Activated B cell treated with CpG ODN at 0.5 μM for 24 hours (primary cell): ENCODE measurements at places on chromosomes 4 and X.
A peak's percentile ranks its signal among the peaks of the same experiment; 100 is the strongest.

- no peak for DNase-seq
Measured at GRCh38 chr4:20273793-20274192, 22.1 kb downstream of the SLIT2 start.

- DNase-seq, result no peak
Measured at GRCh38 chrX:13898083-13898482, 81.2 kb upstream of the GPM6B start.

GRCh38 chrX:154596290-154596929 lies 11.5 kb downstream of the CTAG1A start:
- DNase-seq, result no peak

DNA sequence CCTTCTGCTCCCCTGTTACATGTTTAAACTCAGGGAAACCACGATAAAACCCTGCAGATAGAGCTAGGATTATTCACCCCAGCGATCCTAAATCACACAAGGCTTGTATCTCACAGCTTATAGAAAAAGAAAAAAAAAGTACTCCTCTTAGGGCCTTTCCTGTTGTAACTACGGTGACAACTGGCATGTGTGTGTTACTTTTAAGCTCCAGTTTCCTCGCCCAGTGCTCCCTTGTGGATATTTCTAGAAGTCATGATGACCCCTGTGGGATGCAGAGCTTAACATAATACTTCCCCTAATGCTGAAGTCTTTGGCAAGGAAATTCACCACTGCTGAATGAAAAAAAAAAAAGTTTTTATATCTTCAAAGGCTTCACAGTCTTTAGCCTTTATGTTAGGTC lies 114.7 kb downstream of the NWD2 start:
- no peak for DNase-seq

DNA sequence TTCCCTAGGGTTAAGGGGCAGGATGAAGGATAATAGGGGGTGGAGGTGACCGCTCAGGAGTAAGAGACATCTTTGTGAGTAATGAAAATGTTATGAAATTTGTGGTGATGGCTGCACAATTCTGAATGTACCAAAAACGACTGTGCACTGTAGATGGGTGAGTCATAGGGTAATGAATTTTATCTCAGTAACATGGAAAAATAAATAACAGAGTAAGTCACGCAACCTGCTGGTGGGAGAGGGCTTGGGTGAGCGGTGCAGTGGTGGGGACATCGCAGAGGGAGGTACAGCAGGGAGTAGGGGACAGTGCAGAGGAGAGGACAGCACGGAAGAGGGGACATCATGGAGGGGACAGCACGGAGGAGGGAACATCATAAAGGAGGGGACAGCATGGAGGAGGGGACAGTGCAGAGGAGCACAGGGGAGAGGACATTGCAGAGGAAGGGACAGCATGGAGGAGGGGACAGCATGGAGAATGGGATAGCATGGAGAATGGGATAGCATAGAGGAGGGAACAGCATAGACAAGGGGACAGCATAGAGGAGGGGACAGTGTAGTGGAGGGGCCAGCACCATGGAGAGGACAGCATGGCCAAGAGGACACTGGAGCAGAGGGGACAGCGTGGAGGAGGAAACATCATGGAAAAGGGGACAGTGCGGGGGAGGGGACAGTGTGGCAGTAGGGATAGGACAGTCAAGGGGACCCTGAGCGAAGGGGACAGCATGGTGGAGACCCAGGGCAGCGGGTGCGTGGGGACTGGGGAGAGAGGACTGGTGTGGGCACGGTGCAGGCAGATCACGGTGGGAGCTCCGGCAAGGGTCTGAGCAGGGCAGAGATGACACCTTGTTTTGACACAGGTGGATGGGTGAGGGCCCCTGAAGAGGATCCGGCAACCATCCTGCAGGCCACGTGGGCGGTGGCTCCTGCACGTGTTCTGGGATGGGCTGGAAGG lies 68.5 kb upstream of the MXD4 start:
- DNase-seq, result no peak

GRCh38 chr4:169179609-169180521 lies 90.9 kb downstream of the SH3RF1 start:
- no peak for DNase-seq

- DNase-seq, result no peak
Measured at GRCh38 chr4:173370130-173370476, 651 bp upstream of the SAP30 start.

DNA sequence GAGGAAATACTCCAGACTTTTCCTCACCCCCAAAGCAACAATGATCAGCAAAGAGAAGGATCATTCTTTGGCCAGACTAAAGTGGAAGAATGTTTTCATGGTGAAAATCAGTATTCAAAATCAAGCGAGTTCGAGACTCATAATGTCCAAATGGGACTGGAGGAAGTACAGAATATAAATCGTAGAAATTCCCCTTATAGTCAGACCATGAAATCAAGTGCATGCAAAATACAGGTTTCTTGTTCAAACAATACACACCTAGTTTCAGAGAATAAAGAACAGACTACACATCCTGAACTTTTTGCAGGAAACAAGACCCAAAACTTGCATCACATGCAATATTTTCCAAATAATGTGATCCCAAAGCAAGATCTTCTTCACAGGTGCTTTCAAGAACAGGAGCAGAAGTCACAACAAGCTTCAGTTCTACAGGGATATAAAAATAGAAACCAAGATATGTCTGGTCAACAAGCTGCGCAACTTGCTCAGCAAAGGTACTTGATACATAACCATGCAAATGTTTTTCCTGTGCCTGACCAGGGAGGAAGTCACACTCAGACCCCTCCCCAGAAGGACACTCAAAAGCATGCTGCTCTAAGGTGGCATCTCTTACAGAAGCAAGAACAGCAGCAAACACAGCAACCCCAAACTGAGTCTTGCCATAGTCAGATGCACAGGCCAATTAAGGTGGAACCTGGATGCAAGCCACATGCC lies 89.7 kb downstream of the TET2 start:
- no peak for DNase-seq

DNA sequence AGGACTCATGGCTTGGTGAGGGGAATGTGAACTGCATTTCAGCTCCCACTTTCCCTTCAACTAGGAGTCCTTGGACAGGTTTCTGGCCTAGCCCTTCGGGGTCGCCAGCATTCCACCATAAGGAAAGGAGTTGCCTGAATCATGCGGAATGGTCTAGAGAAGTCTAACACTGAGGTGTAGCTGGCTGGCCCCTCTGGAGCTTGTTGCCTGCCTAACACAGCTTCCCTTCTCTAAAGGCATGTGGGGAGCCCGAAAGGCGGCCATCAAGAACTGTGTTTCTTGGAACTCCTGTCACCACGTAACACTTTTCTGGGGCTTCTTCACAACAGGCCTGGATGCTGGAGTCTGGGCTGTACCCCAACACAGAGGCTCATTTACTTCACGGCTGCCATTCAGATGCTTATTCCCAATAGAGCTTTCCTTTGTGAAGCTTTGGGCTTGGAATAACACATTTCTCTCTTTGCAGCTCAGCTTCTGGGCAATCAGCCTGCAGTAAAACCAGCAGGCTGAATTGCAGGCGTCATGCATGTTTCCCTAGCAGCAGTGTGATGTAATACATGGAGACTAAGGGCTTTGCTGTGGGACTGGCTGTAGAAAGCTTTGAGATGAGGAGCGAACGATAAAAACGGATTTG lies 5.4 kb downstream of the GABRQ start:
- no peak for DNase-seq

DNA sequence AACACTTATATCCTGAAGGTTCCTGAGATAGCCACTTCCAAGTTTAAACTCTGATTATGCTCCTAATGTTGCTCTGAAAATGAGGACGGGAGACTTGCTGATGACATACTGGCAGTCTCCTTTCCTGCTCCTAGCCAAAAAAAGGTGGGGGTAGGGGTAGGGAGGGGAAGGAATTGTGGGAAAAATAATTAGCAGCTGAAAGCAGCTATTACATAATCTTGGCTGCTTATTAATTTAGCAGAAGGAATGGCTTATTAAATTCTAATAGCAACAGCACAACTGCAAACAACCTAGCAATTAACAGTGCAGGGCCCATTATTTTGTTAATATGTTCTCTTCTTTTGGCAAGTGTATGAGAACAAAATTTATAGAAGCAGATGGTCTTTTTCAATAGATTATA lies 2.0 kb upstream of the AP1S2 start:
- no peak for DNase-seq

DNA sequence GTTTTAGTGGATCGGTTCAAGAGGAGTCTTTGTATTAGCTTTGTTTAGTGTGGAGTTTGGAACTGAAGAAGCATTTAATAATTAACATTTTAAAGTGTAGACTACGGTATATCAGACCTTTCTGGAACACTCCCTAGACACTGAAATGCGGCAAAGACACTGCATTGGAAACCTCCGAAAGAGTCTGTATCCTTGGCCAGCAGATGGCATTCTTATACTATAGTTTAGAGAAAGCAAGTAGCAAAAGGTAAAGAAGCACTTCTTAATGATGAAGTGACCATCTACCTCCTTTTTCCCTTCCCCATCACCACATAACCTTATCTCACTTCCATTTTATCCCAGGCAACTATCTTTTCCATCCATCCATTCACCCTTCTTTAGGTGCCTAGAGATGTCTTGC lies 7.6 kb downstream of the FABP2 start:
- DNase-seq, result no peak

DNA sequence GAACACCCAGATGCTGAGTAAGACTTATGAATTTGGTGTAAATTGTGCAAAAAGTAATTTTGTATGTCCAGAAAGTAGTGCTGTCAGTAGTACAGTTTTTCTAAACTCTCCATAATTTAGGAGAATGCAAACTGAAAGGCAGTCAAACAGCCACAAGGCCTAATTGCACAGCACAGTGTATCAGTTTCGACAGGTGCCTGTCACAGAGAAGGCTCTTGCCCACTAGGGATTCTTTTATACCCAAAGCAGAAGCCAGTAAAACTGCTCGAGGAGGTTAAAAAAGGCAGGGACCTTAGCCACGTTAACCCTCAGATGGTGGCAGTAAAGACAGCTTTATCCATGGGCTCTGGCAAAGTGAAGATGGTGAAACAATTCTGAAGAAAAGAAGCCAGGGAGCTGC lies 69.4 kb upstream of the GATB start:
- DNase-seq, result no peak

DNA sequence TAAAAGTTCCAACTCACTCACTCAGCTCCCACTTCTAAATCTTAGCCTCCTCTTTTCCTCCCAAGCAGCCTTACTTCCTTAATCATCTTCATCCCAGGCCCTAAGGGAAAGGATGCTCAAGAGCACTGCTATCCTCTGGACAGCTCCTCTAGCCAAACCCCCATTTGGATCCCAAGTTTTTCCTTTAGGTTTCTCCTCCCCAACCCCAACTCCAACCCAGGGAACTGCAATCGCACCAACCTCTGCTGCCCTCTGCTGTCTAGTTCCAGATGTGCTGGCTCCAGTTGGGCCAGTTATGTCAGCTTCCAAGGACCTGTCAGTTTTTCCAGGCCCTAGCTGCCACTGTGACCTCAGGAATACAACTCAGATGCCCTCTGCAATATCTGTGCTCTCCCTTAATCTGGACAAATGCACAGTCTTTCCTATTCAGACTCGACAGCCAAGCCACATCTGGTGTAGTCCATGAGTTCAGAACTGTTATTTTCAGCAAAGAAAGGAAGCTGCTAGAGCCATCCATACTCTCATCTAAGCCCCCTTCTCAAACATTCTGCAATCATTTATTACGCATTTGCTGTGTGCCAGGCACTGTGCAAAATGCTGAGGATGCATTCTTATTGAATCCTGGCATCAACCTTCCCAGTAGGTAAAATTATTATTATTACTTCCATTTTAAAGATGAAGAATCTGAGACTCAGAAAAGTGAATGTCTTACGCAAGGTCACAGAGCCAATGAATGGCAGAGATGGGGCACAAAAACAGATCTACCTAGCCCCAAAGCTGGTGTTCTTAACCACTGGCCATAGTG lies 12.3 kb upstream of the XPNPEP2 start:
- no peak for DNase-seq

GRCh38 chr4:172997856-172998255 lies 170.8 kb upstream of the GALNT7 start:
- no peak for DNase-seq

DNA sequence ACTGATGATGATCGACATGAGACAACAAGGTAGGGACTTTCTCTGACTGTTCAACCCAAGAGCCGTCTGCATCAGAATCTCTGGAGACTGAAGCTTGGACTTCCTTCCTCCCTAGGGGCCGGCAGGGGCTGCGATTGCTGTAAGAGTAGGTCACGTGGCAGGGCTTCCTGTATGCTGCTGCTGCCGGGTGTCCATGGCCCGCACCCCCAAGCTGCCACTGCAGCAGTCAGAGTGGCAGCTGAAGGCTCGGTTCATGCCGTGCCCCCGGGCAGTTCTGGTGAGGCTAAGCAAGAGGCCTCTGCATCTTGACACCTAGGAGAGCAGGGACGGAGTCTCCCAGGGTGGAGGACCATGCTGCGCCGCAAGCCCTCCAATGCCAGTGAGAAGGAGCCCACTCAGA lies at the start of gene SASH3:
Gene SASH3 (plus strand): TSS at position 203 of the 400 bp plus-strand sequence. CDS start 149 bp downstream, at position 352.
- peak; percentile 47 for DNase-seq

DNA sequence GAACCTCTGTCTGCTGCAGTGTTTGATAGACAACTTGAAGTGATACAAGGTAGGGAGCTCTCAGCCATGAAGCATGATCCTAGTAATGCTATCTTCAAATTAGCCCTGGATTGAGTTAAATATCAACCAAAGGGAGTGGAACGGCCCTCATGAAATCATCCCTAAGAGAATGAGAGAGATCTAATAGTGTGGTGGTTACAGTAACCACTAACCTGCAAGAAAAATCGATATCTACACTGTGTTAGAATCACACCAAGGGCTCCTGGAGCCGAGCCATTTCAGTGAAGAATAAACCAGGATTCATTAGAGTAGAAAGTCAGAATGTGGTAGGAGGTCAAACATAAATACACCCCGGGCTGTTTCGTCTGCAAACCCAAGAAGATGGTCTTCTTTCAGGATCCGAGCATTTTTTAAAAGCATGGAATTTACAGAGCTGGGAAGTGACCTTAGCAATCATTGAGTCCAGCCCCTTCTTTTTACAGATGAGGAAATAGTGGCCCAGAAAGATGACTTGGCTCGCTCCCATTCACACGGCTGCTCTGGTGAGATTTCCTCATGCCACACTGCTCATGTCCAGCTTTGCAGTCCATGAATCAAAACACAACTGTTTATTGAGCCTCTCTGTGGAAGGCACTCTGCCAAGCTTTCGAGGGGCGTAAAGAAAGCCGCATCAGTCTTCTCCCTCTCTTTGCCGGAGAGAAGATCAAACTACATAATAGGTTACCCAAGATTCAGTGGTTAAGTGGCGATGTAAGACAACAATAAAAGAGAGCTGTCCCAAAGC lies 5.5 kb upstream of the DCTD start:
- DNase-seq, result no peak

DNA sequence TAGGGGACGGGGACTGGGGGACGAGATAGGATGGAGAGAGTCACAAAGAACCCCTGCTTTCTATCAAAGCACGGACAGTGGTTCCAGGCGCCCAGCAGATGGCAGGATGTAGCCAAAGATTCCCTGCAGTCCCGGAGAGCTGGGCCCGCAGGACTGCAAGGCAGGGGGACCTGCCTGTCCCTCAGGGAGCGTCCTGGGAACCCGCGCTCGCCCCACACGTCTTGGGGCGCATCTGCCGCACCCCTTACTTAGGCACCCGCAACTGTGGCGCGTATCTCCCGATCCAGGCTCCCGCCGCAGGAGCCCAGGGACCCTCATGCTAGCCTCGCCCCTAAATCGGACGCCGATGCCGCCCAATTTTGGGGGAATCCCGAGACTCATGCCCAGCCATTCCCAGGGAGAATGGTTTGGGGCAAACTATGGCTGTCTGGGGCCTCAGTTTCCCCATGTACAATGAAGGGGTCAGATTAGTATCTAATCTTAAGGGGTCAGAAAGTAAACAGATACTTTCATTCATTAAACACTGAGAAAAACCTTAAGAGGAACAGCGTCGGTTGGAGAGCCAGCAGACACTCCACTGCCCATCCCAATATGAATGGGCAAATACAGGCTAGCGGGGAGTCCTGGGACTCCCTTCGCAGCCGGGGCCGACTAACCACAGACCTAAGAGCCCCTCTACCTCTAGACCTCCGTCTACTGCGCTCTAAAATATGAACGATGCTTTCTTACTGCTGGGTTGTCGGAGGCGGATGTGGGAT lies 581 bp upstream of the STK32B start:
- no peak for DNase-seq
